ENCODE measurements at places on chromosomes 3 and 15.

GRCh38 chr3:136667081-136667480 lies 85.1 kb downstream of the STAG1 start:
- no peak for DNase-seq

DNA sequence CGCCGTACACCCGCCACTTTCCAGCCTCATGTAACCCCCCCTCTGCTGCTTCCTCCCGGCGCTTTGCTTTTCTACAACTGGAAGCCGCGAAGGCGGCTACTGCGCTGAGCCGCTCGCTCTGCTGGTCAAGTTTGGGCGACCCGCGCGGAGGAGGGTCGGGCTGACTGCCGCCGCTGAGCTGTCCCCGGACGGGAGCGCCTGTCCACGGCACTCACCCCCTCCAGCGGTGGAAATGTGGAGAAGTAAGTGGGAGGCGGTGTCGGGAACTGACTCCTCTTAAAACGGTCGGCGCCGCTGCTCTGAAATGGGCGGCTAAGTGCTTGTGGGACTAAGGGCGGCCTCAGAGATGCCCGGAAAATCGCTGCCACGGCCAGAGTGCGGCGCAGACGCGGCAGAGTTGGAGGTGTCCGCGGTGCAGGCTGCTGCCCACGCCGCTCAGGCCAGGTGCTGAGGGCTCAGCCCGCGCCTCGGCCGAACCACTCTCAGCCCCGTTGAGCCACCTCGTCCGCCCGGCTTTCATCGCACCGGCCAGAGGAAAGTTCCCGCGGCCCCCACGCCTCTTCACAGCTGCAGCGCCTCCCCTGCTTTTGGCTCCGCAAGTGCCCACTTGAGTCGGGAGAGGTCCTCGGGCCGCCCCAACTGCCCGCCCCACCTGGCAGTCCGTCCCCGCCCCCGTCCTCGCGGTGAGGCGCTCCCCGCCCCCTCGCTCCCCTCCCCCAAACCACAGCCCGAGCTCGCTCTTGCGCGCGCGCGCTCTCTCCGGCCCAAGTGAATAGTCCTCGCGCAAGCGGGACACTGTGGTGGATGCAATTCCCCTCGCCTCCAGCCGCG lies at the start of gene EPHA6:
Gene EPHA6, plus strand, starts transcription at position 775 of the 831 bp plus-strand sequence.
- DNase-seq, result no peak

DNA sequence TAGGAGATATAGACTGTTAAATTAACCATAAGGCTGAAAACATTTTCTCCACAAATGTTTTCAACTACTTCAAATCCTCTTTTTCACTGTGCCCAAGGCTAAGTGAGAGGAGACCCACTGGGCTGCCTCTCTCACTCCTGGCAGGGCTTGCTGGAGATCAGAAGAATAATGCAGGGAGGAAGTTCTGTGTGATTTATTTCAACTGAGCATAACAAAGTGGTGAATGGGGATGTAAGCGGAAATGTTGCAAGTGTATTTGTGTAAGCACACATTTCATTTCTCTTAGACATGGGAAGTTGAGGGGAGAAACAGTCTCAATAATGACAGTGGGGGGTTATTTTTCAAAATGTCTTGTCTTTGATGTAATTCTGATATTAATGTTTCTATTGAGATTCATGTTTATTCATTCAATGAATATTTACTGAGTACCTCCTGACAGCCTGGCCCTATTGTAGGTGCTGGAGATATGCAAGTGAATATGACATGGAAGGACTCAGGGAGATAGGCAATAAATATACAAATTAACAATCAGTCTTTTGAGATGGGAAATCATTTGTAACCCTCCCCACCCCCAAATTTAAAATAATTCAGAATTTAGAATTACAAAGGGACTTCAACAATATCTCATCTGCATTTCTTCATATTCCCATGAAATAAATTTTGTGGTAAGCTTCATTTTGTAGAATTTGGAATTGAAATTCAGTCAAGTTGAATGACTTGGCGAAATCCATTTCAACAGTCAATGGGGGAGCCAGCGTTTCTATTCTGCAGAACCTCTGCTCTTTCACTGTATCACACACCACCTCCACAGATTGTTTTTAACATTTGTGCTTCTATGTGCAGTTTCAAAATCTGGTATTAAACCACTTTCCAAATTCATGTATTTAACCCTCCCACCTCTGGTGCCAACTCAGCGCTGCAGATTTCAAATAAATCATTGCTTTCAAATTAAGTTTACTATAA lies 247.2 kb downstream of the SLC9A9 start:
- DNase-seq, result no peak

- DNase-seq, result no peak
Measured at GRCh38 chr15:40246496-40247280, 7.8 kb downstream of the PAK6 start.

GRCh38 chr3:171871392-171872274 lies 28.5 kb downstream of the TMEM212 start:
- no peak for DNase-seq

- no peak for DNase-seq
Measured at GRCh38 chr3:73746623-73747022, 121.9 kb upstream of the PDZRN3 start.

- no peak for DNase-seq
Measured at GRCh38 chr3:4820296-4821121, 158.7 kb upstream of the BHLHE40 start.

DNA sequence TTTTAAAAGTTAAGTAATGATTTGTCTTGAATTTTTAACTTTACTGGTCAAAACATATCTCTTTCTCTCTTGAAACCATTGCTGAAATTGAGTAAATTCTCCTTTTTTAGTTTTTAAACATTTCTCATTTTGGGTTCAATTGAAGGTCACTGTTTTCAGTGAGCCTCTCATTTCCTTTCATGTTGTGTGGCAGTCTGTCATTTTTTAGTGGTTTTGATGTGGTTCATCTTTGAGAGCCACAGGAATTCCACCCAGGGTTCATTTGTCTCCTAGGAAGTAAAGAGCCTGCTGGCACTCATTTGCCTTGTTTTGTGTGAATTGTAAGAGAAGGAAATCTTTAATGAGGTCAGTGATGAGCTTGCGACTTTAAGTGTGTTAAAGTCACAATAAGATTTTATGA lies 10.4 kb downstream of the CLDN11 start:
- no peak for DNase-seq

DNA sequence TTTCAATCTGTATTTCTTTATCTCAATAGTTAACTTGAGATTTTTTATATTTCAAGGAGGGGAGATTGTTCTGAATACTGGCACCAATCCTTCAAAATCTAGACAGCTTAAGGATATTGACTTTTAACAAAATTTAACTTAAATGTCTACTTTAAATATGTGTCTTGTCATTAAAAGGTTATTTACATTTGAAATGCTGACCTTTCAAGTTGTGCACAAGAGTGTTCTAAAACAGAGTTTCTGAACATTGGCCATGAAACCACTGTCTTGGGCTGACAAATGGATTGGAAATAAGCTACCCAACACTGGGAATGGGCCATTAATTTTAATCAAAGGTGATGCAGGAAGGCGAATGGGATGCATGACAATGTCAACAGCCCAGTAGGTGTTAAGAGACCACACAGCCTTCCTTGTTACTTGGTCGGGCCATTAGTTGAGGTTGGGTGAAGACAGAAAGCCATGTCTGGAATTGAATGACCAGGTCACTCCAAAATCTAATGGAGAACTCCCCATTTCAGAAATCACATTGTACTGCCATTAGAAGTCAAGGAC lies 128.5 kb downstream of the CDIN1 start:
- no peak for DNase-seq

DNA sequence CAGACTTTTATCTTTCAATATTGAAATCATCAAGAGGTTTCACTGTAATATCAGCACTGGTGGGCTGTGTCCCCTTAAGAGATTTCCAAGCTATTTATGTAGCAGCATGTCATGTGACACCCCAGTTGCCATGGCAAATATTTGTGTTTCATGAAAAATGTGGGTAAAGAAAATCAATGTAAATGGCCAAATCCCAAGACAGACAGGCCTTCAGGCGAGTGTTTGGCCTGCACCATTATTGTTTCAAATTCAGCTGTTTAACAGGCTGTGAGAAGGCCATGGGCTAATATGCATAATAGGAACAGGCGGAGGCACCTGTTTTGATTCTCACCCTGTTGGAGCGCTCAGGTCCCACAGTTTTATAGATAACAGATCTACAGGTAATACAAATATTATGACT lies 104.2 kb downstream of the IQCH start:
- no peak for DNase-seq

DNA sequence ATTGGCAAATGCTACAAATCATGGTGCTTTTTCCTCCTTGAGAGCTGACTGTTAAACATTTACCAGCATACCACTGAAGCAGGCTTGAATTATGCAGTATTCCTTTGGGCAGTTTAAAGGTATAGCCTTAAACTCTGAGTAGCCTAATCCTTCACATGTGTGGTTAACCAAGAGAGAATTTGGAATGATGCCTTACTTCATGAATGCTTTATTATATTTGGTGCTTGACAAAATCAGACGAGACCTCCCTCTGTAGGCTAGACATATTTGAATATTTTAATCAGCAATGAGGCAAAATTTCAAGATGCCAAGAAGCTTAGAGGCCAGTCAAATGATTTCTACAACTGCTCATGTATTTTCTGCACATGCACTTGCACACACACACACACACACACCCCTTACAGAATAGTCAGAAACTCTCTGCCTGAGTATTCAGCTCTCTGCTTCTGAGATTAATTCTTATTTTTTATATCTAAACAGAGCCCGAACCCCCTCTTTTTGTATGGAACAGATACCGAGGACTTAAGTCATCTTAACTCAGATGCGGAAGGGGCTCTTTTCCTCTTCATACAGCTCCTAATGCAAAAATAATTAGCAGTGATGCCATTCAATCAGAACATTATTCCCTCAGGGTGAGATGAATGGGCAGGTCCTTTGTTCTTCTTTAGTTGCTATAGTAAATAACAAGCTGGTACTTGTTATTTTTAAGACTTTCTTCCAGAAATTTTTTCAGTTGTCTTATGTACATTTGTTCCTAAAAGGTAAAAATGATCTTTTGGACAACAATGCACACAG lies 195.5 kb upstream of the TMC3 start:
- no peak for DNase-seq

DNA sequence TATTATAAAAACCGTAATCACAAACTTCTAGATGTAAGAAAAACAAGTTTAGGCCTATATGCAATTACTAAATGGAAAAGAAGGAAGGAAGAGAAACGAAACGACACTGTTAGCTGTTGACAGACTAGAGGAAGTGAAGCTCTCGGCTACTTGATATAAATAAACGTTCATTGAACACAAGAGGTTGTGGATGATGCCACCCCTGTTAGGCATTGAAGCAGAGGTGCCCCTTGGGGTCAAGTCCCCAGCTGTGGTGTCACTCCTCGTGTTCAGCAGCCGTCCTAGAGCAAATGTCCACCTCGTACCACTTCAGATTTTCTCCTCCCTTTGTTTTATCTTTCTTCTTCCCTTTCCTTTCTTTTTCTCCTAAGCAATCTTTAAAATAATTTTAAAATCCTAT lies 146.5 kb upstream of the UBE2E1 start:
- DNase-seq, result no peak

DNA sequence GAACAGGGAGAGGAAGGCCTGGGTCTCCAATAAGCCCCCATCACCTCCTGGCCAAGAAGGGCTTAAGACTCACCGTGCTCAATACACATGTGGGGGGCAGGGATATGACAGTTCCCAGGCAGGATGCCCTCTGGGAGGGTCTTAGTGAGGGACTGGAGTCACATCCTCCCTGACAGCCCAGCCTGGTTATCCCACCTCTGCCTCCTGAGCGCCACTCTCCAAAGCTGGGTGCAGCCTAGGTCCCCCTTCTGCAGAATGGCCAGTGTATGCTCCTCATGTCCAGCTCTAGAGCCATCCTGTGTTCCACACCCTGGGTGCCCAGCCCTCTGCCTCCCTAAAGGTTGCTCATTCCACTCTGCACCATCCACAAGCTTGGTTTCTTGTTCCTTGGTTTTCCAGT lies 1.2 kb upstream of the SHISA5 start:
- DNase-seq, result no peak

DNA sequence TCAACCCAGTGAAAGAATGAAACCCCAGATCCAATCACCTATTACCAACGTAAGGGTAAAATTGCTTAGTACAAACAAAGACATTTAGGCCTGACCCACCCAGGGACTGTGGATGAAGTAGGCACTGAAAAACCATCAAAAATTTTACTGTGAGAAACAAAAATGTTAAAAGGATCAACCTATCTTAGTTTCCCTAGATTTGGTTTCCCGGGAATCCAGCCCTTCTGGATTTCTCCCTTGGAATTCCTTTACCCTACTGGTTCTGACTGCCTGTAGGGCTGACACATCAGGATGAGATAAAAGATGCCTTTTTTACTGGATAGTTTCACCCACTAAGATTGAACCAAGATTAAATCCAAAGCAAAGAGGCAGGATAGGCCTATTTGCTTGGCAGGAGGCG lies 102.7 kb downstream of the SCAPER start:
- DNase-seq, result no peak

GRCh38 chr15:38042211-38042610 lies 107.8 kb downstream of the TMCO5A start:
- no peak for DNase-seq

- no peak for DNase-seq
Measured at GRCh38 chr3:55477306-55478303, 9.5 kb downstream of the WNT5A start.

DNA sequence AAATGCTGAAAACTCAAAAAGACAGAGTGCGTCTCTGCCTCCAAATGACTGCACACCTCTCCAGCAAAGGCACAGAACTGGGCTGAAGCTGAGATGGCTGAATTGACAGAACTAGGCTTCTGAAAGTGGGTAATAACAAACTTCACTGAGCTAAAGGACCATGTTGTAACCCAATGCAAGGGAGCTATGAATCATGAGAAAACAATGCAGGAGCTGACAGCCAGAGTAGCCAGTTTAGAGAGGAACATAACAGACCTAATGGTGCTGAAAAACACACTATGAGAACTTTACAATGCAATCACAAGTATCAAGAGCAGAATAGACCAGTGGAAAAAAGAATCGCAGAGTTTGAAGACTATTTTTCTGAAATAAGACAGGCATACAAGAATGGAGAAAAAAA lies 10.1 kb upstream of the AVEN start:
- no peak for DNase-seq

DNA sequence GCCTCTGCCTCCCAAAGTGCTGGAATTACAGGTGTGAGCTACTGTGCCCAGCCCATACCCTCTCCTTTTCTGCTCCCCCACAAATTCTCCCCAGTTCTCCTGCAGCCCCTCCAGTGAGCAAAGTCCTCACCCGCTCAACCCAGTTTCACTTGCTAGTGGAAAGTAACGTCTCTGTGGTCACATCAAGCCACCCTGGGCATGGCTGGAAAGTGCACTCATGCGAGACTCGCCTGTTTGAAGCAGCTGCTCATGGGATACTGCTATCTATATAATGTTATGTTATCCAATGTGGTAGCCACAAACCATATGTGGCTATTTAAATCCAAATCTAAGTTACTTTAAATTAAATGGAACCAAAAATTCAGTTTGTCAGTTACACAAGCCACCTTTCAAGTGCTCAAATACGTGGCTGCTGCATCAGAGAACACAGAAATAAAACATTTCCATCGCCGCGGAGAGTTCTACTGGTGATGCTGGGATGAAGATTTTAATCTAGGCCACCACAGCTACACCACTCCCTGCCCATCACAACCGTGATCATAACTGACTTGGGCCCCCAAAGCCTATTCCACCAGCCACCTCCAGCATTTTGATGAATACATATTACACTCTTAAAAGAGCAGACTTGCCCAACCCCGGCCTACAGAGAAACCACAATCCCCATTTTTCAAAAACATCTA lies 119.4 kb downstream of the LIPC start:
- DNase-seq, result no peak

Measured in CD8-positive, alpha-beta memory T cell (primary cell).